ENCODE measurements at places on chromosomes 6 and 20.

GRCh38 chr6:89941031-89941762 is 46.9 kb downstream of the GJA10 start:
- no peak for DNase-seq

DNA sequence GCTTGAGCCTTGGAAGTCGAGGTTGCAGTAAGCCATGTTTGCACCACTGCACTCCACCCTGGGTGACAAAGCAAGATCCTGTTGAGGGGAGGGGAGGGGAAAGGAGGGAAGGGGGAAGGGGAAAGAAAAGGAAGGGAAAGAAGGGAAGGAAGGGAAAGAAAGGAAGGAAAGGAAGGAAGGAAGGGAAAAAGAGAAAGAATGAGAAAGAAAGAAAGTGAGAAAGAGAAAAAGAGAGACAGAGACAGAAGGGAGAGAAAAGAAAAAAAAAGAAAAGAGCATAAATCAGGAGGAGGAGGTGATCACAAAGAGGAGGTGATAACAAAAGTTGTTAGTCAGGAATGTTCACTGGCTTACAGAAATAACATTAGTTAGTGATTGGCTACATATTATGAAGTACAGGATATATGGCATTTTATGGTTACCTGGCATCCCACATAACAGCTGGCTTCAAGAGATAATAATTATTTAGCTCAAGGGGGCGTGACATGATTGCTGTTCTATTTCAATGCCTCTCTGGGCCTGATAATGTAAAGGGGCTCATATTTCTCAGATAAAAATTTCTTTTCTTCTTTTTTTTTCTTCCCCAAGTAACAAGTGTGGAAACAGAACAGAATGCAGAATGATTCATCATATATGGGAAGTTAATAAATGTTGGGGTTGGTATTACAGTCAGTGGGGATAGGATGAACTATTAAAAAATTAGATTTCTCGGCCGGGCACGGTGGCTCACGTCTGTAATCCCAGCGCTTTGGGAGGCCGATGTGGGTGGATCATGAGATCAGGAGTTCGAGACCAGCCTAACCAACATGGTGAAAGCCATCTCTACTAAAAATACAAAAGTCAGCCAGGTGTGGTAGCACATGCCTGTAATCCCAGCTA is 27.1 kb downstream of the SAMHD1 start:
- no peak for DNase-seq

GRCh38 chr20:51926670-51927305 is 124.5 kb upstream of the SALL4 start:
- DNase-seq = no peak

DNA sequence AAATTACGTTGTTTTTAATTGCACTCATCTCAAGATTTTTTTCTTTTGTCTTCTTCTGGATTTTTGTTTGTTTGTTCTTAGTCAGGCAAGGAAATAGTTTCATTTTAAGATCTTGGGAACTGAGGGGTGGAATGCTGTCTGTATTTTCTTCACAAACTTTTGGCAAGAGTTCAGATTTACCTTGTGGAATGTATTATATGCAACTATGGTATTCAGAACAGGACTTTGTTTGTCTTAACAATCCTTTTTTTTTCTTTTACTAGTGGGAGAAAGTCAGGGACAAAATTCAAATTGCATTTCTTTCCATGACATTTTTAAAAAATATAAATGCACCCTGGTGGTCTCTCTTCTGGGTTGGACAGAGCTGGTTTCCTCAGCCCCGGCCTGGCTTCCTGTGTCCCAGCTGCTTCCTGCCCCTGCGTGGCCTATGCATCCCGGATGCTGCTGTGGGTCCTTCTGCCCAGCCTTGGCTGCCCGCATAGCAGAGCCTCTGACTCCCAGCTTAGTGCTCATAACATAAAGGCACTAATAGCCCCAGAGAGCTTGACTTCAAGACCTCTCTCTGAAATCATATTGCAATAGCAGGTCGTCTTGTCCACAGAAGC is 520.7 kb downstream of the QKI start:
- no peak for DNase-seq

- no peak for DNase-seq
These were observed 735 bp upstream of the SLC23A2 start for GRCh38 chr20:5002077-5002413.

- no peak for DNase-seq
These were observed 299.4 kb upstream of the NRSN1 start for GRCh38 chr6:23826572-23826971.

- no peak for DNase-seq
These were observed 36.4 kb downstream of the IPCEF1 start for GRCh38 chr6:154320181-154320580.

- DNase-seq = peak; percentile 45
These were observed 67.6 kb downstream of the FYN start for GRCh38 chr6:111805511-111806164.

- no peak for DNase-seq
These were observed 11.6 kb downstream of the SNPH start for GRCh38 chr20:1277529-1278322.

- no peak for DNase-seq
These were observed 22.5 kb upstream of the SCAF8 start for GRCh38 chr6:154710689-154711088.

GRCh38 chr6:62808565-62809293 is 402.5 kb upstream of the FKBP1C start:
- DNase-seq = no peak

- peak; percentile 43 for DNase-seq
These were observed 185.1 kb downstream of the CLIC5 start for GRCh38 chr6:45830441-45831139.

- no peak for DNase-seq
These were observed 369.7 kb upstream of the FLRT3 start for GRCh38 chr20:14707026-14707680.

- no peak for DNase-seq
These were observed 508 bp downstream of the NOP56 start for GRCh38 chr20:2652724-2653555.

- peak; percentile 41 for DNase-seq
These were observed 40.4 kb downstream of the IRF4 start for GRCh38 chr6:431986-432385.

GRCh38 chr6:12538881-12539357 is 177.6 kb upstream of the PHACTR1 start:
- no peak for DNase-seq

GRCh38 chr20:47713878-47714450 is 71.3 kb downstream of the SULF2 start:
- DNase-seq = no peak

DNA sequence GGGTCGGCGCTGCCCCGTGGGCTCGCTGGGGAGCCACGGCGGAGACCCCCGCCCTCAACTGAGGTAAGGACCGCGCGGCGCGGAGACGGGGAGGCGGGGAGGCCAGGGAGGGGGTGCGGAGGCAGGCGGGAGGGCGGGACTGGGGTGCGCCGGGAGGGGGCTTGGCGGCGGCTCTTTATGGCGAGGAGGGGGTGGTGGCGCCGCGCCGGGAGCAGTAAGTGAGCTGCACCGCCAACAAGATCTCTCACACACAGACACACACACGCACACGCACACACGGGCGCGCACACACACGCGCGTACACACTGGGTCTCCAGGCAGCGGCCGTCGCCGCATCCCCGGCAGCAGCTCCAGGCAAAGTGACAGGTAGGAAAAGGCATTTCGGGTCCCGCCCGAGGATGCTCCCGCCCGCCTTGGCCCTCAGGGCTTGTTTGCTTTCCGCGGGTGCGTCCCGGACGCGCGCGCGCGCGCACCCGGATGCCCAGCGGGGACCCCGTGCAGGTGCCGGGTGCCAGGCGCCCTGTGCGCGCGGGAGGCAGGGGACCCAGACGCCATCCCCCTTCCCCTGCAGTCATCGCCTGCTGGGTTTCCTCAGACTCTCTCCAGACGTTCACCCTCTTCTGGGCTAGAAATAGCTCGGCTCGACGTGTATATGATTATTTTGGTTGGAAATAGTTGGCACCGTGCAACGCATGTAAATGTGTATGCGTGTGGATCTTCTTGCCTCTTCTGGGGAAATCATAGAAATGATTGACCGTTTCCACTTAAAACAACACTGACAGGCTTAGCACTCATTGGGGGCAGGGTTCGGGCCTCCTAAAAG is at the start of gene PLCB4:
PLCB4 (plus strand) TSS at position 247 of the 823 bp plus-strand sequence. CDS start 238,728 bp downstream, outside the sequence.
- no peak for DNase-seq

GRCh38 chr6:18457065-18457737 is 70.1 kb downstream of the RNF144B start:
- no peak for DNase-seq
